Stimulated activated CD8-positive, alpha-beta memory T cell treated with anti-CD3 and anti-CD28 coated beads, Interleukin-15, amount 100 ng/mL, for 24 hours (primary cell): ENCODE measurements at places on chromosomes 5 and 9.

- DNase-seq, result no peak
Observed at GRCh38 chr9:99049228-99049627, 55.7 kb upstream of the TGFBR1 start.

DNA sequence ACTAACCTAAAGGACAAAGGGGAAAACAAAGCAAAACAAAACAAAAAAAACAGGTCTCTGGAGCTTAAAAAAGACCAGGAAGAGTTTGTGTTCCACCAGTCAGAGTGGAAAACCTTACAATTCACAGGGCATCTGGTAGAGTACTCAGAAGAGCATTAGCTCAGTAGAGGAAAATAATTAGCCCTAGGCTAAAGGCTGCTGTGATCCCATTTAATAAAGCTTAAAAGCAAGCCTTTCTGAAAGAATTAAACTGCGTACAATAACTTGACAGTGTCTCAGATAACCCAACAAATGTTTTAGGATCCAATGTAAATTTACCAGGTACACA lies 7.3 kb downstream of the ECM2 start:
- no peak for DNase-seq

- DNase-seq, result no peak
Observed at GRCh38 chr9:15306068-15306756, 804 bp downstream of the TTC39B start.

DNA sequence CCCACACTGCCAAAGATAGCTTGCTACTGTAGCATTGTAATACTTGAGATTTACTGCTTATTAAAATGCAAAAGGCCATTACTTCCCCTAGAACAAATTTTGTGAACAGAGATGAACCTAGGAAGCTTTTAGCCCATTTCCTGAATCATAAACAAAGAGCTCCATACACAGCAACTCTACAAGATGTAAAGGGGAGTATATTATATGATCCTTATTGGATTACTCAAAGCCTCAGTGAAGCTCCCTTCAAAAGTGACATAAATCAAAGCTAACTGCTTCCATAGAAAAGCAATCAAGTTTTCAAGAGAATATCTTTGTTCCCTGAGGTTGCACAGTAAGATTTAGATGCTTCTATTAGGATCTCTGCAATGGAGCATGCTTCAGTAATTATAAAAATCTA lies 629.8 kb downstream of the EFNA5 start:
- no peak for DNase-seq

DNA sequence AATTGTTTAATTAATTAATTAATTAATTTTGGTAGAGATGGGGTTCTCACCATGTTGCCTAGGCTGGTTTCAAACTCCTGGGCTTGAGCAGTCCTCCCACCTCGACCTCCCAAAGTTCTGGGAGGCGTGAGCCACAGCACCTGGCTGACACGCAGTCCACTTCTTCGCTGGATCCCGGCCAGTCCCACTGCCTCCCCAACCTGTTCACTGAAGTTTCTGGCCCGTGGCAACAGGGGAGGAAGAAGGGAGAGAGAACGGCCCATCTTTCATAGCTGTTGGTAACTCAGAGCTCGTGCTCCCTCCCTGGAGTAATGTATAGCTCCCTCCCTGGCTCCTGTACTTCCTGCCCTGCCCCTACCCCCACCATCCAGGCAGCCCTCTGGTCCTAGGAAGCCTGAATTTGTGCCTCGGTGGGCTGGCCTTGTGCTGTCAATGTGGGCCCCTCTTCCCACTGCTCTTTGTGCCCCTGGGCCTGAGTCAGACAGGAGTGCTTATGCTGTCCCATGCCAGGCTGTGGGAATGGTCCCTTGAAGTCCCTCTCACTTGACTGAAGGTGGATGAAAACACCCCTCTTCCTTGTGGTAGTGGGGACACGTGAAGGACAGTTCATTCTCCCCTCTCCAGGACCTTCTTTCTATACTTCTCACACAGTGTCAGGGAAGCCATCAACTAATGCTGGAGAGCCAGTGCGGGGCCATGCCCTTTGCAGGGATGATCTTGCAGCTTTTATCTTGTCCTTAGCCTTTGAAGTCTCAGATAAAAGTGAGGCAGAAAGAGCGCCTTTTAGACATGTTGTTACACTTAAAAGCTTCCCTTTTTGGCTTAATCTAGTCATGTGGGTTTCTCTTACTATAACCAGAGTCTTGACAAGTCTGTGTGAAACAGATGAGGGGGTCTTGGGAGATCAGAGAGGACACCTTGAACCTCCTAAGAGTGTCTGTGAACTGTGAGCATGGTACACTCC lies 38.1 kb downstream of the ANGPTL2 start:
- DNase-seq, result no peak

- no peak for DNase-seq
Observed at GRCh38 chr5:24823625-24824024, 178.8 kb upstream of the CDH10 start.

DNA sequence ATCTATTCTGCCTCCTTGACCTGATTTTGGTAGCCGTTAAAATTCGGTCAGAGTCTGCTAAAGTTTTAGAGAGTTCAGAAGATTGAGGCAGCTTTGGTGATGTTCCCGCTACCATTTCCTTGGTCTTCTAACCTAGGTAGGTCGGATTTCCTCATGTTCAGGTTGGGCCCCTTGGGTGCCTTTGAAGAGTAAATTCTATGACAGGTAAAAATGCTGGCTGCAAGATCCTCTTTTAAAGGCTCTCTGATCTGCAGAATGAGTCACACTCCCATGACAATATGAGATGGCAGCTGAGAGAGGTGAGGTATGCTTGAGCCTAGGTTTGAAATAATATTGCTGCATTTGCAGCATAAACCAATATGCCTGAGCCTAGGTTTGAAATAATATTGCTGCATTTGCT lies 198.9 kb downstream of the TSSK1B start:
- no peak for DNase-seq

- DNase-seq, result no peak
Observed at GRCh38 chr9:107841076-107841475, 351.5 kb upstream of the KLF4 start.

- no peak for DNase-seq
Observed at GRCh38 chr9:14961372-14962068, 51.3 kb upstream of the FREM1 start.

DNA sequence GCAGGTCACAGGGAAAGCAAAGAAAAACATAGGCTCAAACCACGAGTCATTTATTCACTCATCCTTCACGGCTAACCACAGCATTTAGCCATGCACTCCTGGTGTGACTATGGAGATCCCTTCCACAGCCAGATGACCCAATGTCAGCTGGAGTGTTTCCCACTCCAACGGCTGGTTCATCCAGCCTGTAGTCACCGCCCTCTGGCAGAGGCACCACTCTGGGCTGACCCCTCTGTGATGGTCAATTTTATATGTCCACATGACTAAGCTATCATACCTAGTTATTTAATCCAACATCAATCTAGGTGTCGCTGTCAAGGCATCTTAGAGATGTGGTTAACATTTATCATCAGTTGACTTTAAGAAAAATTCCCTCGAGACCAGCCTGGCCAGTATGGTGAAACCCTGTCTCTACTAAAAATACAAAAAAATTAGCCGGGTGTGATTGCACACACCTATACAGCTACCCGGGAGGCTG lies 9.5 kb upstream of the PHF19 start:
- DNase-seq, result no peak

DNA sequence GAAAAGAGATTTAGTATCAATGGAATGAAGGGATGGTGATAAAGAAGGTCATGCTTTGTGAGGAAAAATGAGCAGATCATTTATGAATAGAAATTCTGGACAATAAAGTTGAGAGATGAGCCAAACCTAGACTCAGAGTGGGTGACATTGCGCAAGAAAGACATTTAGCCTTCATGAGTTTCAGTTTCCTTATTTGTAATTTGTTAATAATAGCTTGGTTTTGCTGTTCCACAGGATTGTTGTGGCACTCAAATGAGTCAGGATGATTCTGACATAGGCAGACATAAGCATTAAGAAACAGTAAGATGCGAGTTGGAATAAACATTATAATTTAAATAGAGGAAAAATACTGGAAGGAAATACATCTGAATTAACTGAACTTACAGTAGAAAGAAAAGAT lies 34.8 kb downstream of the ITGA2 start:
- DNase-seq, result no peak

DNA sequence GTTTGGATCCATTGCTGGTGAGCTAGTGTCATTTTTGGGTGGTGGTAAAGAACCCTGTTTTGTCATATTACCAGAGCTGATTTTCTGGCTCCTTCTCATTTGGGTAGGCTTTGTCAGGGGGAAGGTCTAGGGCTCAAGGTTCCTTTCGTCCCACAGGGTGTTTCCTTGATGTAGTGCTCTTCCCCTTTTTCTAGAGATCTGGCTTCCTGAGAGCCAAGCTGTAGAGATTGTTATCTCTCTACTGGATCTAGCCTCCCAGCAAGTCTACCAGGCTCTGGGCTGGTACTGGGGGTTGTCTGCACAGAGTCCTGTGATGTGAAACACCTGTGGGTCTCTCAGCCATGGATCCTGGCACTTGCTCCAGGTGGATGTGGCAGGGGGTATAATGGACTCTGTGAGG lies 145.9 kb downstream of the HINT1 start:
- DNase-seq, result no peak

- DNase-seq, result no peak
Observed at GRCh38 chr5:88818296-88818695, 64.7 kb downstream of the MEF2C start.

- no peak for DNase-seq
Observed at GRCh38 chr9:109953813-109954497, 174.0 kb downstream of the PALM2AKAP2 start.

- DNase-seq, result no peak
Observed at GRCh38 chr5:56356121-56356835, 123.1 kb upstream of the ANKRD55 start.

GRCh38 chr5:36635721-36636390 lies 29.4 kb downstream of the SLC1A3 start:
- DNase-seq, result no peak

- no peak for DNase-seq
Observed at GRCh38 chr9:75200892-75201470, 112.7 kb downstream of the OSTF1 start.

GRCh38 chr5:103452089-103452488 lies 110.5 kb downstream of the NUDT12 start:
- no peak for DNase-seq

- DNase-seq, result no peak
Observed at GRCh38 chr5:158534203-158534602, 565.5 kb downstream of the EBF1 start.

- no peak for DNase-seq
Observed at GRCh38 chr9:91371894-91372293, 10.2 kb upstream of the AUH start.

DNA sequence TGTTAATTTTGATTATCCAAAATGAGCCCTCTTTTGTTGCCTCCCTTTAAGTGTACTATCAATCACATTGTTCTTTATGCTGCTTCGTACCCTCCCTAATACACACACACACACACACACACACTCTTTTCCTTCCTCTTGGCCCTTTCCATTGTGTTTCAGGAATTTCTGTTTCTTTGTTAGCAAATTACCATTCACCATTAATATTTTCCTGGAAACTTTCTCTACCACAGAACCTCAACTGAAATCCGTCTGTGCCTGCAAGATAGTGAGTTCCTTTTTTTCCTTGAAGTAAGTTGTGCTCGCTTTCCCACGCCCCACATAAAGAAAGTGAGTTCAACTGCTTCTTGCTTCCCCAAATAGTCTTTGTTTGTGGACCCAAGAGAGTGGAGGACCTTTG lies 61.8 kb downstream of the SMIM15 start:
- no peak for DNase-seq

DNA sequence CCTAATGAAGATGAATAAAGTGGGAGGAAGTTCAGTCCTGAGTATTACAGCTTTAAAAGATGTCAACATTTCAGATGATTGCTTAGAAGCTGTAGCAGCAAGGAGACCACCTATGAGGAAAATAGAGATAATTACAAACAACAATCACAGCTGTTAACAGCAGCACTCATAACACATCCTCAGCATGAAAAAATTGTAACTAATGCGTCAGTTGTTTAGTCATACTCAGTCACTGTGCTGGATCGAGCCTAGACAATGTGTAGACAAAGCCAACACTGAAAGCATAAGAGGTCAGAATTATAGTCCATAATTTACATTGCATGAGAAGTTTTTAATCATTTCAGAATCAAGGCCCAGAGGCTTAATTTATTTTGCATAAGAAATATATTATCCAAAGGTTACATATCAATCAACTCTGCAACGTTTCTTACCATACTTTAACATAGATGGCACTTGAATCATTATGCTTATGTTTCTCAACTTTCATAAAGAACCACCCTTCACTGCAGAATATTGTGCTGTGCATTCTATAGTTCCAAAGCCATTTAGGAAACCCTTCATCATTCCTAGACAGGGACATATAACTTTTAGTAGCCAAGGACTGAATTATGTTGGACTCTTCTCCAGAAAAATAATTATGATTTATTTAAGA lies 60.2 kb upstream of the HAPLN1 start:
- DNase-seq, result no peak

DNA sequence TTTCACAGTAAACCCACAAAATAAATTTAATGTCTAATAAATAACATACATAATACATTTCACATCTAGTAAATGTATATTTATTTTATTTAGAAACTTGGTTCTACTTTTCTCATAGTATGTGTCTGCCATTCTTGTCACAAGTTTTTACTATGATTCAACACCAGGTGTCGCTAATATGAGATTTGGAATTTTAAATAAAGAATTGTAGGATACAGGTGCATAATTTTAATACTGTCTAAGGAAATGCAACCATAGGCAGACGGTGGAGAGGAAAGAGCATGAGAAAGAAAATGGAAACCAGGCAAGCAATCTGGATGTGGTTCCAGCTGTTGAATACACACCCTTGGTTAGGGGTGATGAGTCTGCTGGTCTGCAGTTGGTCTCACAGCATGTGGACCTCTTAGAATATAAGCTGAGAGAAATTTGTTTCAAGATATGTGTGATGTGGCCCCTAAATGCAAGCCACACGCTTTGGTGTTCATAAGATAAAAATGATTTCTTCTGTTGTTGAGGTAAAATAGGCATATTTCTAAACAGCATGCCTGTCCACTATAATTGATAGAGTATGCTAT lies 114.7 kb upstream of the TXNDC8 start:
- DNase-seq, result no peak

- no peak for DNase-seq
Observed at GRCh38 chr9:88880199-88880598, 111.1 kb upstream of the S1PR3 start.

GRCh38 chr5:145161391-145161790 lies 673.8 kb downstream of the PRELID2 start:
- DNase-seq, result no peak

DNA sequence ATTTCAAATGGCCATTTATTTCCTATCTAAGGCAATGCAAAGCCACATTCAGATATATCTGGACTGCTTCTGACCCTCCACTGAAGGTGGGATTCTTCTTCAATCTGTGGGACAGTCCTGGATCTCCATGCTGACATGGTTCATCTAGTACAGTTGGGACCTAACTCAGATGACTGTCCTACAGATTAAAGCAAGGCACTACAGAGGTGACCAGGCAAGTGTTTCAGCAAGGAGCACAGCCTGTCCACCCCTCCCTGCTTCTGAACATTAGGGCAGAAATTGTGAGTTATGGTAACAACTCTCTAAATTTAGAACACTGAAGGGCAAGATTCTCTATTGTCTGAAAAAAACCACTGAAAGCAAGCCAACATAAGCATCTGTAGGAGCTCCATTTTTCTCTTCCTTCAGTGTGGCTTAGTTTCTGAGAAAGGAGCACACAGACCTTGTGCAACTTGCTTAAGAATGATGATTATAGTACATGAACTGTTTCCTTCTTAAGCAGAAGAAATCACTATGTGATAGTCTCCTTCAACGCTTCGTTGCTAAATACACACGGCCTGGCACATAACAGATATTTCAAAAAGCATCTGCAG lies 62.9 kb upstream of the BARX1 start:
- no peak for DNase-seq
